T-helper 17 cell (primary cell): ENCODE measurements at places on chromosomes 12 and 14.
A peak's percentile ranks its signal among the peaks of the same experiment; 100 is the strongest.

DNA sequence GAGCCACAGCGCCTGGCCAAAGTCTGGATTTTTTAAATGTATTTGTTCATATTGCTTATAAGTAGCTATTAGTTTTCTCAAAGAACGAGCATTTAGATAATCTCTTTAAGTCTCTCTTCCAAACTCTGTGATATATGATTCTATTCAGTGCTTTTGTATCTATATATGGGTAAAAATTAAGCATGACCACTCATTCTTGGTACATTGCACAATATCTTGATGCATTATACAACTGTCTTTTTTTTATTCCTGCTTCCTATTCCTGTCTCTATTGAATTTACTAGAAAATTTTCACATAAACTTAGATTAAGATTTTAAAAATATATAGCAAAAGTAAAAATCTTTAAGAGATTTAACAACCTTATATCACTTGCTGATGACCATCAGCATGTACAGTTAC lies 29.1 kb downstream of the SOCS2 start:
- no peak for DNase-seq

GRCh38 chr12:103841690-103842584 lies 903 bp upstream of the NT5DC3 start:
- peak; percentile 14 for DNase-seq

- no peak for DNase-seq
Measured at GRCh38 chr14:42163136-42163535, 556.5 kb downstream of the LRFN5 start.

- no peak for DNase-seq
Measured at GRCh38 chr12:97757481-97758193, 295.0 kb downstream of the RMST start.

GRCh38 chr12:88617352-88617751 lies 37.1 kb upstream of the KITLG start:
- no peak for DNase-seq

GRCh38 chr14:102539544-102540314 lies 30.2 kb upstream of the ANKRD9 start:
- no peak for DNase-seq

DNA sequence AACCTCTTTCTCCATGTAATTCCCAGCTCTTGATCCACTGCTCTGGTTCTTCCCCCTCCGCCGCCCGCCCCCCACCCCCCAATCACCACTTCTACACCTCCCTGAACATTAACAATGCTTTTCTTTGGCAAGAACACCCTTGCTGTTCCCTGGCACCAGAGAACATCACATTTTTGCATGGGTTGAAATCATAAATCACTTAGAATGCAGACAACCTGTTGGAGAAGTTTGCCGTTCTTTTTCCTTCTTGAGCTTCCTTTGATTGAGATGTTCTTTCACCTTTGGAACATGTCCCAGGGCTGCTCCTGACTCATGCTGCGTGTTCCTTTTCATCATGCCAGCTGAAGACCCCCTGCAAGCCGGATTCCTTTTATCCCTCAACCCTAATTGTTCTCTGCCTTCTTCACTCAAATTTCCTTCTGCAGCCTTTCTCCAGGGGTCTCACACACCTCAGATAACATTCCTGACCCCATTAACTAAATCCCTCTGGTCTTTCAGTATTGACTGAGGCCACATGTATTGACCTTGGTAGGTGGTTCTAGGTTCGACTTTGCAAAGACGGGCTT lies 294.1 kb upstream of the TMPO start:
- DNase-seq: no peak

GRCh38 chr12:31868965-31869364 lies 90.2 kb upstream of the RESF1 start:
- no peak for DNase-seq

- DNase-seq: no peak
Measured at GRCh38 chr12:109127533-109128242, 11.3 kb downstream of the ACACB start.

DNA sequence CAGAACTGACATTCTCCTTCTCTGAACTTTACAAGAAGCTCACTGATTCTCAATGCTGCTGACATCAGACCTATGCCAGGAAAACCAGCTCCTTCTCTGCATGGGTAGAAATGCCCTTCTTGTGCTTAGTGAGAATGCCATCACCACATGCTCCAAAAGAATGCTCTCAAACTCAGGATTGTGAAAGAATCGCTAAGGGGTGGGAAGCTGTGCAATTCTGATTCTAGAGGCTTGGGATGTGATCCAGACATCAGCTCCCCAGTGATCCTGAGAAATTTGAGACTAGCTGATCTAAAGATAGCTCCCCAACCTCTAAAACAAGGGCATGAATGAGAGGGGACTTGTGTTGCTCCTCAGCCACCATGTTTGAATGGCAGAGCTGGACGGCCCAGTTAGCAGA lies 113.2 kb downstream of the DPF3 start:
- no peak for DNase-seq

- no peak for DNase-seq
Measured at GRCh38 chr12:50862316-50862715, 19.6 kb downstream of the TMPRSS12 start.

GRCh38 chr12:123389560-123390351 lies 5.8 kb downstream of the KMT5A start:
- DNase-seq: peak; percentile 26

- DNase-seq: no peak
Measured at GRCh38 chr12:47910486-47910885, 5.7 kb upstream of the VDR start.

- no peak for DNase-seq
Measured at GRCh38 chr14:65072256-65072655, 30.1 kb downstream of the MAX start.

DNA sequence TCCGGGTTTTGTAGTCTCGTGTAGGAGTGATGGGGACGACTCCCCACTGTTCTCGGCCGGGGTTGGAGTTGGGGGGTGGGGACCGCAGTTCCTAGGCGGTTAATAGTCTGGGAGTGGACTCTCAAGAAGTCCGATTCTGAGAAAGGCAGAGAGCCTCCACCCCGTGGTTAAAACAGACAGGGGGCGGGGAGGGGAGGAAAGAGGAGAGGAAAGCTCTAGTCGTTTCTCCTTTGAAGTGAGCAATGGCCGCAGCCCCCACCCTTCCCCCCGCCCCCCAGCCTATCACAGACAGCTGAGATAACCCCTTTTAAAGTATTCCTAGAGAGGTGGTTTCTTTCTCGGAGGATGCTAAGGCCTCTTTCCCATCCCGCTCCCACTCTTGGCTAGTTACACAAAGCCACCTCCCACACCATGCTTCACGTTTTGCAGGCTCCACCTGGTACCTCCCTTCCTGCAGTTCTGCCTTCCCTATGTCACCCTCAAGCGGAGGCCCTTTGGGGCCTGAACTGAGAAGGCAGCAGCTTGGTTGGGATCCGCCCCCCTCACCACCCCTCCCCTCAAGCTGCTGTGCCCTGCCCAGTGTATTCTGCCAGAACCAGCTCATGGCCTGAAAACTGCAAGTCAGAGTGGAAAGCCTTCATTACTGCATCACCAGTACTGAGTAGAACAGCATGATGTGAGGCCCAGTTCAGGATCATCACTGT lies 853 bp downstream of the USP5 start:
- peak; percentile 60 for DNase-seq

DNA sequence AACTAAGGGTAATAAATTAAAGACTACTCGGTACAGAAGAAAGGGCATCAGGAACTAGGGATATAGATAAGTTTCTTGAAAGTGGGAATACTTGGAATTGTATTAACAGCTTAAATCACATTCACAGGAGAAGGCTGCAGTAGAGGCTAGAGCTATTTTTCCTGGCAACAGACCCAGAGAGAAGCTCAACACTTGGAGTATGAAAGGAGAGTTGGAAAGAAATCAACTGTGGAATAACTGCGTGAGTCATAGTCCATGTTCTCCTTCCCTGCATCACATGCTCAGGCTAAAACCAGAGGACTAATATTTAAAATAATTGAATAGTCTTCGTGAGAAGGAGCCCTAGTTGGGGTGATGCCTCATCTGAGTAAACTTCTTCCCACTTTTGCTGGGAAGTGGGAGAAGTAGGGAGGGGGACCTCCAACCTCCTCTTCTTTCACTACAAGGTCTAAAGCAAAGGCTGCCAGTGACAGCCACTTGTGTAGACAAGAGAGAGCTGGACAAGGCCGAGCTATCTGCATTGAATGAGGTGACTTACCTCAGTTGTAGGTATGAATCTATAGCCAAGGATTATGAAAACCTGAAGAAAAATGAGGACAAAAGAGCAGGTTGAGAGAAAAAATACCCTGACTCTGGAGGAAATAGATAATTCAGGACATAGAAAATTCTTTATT lies 32.7 kb downstream of the DYRK2 start:
- no peak for DNase-seq

DNA sequence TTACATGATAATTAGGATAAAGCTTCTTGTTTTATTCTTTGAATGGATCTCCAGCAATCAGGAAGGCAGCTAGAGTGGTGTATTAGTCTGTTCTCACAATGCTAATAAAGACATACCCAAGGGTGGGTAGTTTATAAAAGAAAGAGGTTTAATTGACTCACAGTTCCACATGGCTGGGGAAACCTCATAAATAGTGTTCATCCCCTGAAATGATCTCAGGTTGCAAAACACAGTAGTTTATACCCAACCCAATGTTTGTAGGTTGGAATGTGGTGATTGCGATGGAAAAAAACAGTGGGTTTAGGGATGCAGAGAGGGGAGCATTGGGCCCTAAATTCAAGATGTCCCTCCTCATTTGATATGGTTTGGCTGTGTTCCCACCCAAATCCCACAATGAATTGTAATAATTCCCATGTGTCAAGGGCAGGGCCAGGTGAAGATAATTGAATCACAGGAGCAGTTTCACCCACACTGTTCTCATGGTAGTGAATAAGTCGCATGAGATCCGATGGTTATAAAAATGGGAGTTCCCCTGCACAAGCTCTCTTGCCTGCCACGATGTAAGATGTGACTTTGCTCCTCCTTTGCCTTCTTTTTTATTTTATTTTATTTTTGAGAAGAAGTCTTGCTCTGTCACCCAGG lies 11.5 kb downstream of the MUCL1 start:
- no peak for DNase-seq

DNA sequence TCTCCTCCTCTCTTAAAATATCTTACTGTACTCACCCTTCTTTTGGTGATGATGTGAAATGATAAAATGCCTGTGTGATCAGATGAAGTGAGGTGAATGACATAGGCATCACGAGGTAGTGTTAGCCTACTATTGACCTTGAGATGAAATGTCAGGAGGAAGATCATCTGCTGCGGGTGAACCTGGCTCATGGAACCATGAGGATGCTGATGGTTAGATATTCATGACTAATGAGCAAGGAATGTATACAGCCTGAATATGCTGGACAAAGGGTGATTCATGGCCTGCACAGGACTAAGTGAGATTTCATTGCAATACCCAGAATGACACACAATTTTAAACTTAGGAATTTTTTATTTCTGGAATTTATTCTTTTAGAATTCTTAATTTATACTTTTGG lies 89.6 kb downstream of the DAAM1 start:
- DNase-seq: no peak
